Activated naive CD8-positive, alpha-beta T cell treated with anti-CD3 and anti-CD28 coated beads, Interleukin-2, amount 10 ng/mL, durations not matched to agents 7 days and 5 days (primary cell): ENCODE measurements at places on chromosomes 13 and 19.

DNA sequence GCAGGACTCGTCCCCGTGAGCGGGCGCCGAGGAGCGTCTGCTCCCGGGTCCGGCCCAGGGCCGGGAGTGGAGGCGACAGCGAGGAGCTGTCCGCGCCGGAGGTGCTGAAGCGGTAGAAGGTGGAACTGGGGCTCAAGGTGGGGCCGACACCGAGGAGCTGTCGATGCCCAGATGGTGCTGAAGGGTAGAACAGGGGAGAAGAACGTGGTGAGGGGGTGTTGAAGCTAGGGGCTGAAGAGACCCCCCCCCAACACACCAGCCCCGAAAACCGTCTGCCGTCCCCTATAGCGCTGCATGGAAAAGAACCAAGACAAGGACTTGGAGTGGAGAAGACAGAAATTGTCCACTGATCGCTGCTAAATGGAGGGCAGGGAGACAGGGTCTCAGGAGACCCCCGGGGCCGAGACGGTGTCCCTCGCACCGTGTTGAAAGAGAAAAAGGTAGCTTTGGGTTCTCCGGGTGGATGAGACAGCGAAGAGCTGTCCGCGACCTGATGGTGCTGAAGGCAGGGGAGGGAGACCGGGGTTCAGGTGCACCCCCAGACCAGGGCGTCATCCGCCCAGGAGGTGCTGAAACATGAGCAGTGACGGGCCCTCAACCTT lies 7.1 kb upstream of the PDE4C start:
- peak; percentile 85 for DNase-seq

- no peak for DNase-seq
These were observed 98.7 kb upstream of the KL start for GRCh38 chr13:32917504-32917903.

DNA sequence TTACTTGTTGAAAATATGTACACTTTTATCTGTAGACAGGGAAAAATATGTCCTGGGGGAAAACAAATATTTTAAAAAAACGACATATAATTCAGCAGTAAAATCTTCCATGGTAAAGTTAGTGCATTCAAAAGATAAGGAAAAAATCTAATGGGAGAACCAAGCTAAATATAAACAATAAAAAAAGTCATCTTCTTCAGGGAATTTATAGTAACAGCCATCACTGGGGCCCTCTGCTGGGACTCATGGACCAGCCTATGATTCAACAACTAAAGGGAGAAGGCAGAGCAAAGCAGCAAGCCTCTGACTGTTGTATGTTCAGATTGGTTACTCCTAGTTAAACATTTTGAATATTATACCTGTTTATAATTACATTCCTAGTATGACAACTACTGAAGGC lies 93.0 kb downstream of the ITGBL1 start:
- no peak for DNase-seq

- no peak for DNase-seq
These were observed 11.4 kb downstream of the BLOC1S3 start for GRCh38 chr19:45189971-45190370.

DNA sequence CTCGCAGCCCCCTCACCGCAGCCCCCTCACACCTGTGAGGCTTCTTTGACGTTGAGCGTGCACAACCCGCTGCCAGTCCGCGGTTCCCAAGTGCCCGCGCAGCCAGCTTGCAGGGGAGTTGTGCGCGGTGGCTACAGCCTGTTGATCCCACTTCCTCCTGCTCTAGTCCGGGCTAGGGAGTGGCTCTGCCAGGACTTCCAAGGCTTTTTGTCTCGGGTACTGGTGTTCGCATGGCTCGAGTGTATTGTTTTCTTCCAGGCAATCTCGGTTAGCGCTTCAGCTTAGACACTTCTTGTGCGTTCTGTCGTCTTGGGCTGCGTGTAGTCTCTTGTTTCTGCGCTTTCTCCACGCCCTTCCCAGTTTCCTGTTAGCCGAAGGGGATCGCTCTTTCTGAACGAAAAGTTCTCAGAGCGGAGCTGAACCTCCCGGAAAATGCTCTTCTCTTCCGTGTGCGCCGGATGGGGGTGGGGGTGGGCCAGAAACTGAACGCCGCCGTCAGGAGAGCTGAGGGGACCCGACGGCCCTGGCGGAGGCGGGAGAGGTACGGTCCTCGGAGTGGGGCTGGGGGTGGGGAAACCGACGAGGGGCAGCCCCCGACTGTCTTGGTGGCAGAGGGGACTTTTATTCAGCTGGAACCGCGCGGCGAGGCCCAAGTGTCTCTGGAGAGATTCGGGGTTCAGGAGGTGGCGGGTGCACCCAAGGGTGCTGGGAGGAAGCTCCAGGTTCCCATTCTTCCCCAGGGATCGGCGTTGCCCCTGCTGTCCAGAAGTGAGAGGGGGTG lies 697 bp upstream of the DGKH start:
- DNase-seq: peak; percentile 54

DNA sequence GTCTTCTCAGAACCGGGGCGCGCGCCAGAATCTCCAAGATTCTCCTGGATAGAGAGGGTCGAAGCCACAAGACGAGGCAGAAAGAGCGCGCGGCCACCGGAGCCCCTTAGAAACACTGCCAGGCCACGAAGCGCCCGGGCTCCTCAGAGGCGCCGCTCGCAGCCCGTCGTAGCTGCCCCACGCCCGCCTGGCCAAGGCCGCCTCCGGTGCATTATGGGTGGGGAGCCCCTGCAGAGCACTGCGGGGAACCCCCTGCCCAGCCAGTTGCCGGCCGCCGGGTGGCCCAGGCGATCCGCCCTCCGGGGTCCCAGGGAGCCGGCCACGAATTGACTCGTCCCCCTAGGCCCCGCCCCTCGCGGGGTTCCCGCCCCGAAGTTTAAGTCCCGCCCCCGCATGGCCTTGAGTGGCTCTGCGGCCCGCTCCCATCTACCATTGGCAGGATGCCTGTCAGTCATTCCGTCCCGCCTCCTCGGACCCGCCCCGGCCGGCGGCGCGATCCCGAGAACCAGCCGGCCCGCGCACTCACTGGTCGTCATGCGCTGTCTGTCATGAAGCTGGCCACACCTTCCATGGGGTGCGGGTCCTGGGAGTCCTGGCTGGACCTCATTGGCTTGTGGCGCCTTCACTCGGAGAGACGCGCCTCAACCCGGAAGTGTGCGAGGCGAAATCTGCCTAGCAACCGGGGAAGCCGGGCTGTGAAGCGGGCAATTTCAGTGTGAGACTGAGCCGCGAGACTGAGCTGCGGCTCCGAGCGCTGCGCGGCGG lies 20.2 kb upstream of the GATAD2A start:
- DNase-seq: peak; percentile 99

- no peak for DNase-seq
These were observed 753.6 kb downstream of the LIG4 start for GRCh38 chr13:107461751-107462150.

DNA sequence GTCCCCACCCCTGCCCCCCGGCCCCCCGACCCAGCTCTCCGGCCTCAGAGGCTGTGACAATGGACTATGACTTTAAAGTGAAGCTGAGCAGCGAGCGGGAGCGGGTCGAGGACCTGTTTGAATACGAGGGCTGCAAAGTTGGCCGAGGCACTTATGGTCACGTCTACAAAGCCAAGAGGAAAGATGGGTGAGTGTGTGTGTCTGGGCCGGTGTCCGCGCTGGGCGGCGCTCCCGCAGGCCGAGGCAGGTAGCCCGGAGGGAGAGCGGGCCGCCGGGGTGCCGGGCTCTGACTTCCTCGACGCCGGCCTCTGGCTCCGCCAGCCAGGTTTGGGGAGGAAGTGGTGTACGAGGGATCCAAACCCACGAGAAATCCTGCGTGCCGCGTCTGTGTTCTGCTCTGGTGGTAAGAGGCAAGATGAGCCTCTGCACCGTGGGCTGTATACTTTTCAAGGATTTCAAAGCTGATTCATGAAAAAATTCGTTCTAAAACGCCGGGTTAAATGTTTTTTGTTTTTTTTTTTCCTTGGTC lies 718 bp downstream of the CDK8 start:
- peak; percentile 73 for DNase-seq

GRCh38 chr13:46179491-46179908 lies 2.5 kb downstream of the LCP1 start:
- DNase-seq: peak; percentile 75

- DNase-seq: no peak
These were observed 150.6 kb downstream of the KCTD12 start for GRCh38 chr13:76735641-76736040.

DNA sequence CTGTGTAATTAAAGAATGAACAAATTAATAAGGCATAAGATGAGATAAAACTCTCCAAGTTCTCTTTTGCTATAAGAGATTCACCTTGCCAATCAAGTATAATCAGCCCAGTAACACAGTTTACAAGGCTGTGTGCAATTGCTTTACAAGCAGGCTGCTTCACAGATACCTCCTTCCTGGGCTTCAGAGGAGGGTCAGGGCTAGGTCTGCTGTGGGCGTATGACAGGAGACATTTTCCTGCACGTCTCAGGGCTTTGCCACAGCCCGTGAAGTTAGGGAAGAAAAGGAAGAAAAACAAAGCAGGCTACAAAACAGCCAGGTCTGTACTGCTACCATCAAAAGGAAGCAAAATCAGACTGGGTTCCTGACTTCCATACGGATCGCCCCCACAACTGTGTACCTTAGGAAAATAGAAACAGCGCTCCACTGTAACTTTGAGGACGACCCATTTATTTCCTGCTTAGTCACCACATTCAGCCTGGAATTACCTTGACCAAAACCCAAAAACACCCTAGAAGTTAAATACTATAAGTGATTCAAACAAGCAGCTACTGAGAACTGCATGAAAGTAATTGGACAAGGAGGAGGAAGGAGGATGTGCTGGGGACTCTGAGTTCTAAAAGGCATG lies 12.4 kb downstream of the EFNB2 start:
- no peak for DNase-seq

DNA sequence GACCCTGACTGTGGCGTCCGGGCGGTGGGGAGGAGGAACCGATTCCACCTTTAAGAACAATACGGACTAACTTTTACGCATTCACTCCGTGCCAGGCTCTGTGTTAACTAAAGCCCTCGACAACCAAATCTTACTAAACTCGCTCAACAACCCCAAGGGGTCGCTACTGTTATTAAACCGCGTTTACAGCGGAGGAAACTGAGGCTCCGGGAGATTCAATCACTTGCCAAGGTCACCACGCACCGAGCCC lies 1.2 kb downstream of the SAMD1 start:
- DNase-seq: no peak

DNA sequence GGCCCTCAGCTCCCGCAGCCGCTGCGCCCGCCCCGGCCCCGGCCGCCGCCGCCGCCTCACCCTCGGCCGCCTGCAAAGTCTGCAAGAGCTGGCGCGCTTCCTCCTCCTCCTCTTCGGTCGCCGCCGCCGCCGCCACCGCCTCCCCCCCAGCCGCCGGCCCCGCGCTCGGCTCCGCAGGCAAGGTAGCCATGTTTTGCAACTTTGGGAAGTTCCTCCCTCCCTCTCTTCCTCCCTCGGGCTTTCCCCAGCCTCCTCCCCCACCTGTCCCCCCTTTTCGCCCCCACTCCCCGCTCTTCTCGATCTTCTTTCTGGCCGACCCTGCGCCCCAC lies 433 bp downstream of the SIX5 start:
- DNase-seq: no peak

DNA sequence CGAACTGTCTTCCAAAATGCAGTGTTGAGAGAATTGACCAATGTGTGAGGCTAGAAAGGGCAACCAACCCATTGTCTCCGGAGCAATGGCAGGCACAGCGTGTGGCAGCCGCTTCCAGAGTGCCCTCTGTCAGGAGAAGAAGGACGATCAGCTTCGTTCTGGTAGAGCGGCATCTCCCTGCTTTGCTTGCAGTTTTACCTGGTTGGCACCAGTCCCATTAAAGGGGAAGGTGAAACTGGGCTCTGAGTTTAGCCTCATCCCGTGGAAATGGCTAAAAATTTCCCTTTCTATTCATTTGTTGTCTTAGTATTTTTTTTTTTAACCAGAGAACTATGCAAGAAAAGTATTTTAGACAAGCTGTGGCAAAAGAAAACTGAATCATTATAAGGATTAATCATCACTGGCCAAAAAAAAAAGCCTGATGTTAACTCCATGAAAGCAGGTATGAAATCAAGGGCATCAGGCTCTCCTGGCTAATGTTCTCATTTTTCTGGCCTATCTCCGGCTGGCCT lies 81.5 kb upstream of the SLC7A1 start:
- no peak for DNase-seq

- DNase-seq: no peak
These were observed 1023.5 kb downstream of the PCDH17 start for GRCh38 chr13:58655086-58655485.
